Lower lobe of right lung (tissue), 2 donors: ENCODE measurements at places on chromosomes 7 and 10.

GRCh38 chr7:74362266-74362665 lies 73.1 kb downstream of the CLIP2 start:
- H3K27me3 ChIP-seq: no peaks in the 10 kb centered on the region
- H3K4me1 ChIP-seq: no peaks in the 10 kb centered on the region
- no peak overlapping the region for H3K4me3 ChIP-seq
- H3K36me3 ChIP-seq: peaks cover 29% of the 10 kb centered on the region
- no peak overlapping the region for H3K27ac ChIP-seq

DNA sequence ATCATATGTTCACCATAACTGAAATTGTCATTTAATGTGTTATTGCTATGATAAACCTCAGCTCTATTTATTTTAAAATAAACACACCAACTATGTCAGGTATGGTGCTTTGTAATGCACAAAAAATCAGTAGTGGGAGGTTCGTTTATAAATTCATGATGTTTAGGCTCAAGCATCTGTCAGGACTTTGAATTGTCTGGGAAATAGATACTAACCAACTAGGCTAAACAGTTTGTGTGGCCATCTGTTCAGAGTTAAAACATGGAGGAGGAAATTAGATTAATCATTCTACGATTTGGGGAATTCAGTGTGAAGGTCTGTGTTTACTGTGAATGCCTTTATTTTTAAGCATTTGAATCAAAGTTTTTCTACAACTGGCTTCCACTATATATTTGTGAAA lies 212.6 kb upstream of the FZD8 start:
- H3K4me3 ChIP-seq: no peak overlapping the region
- no peaks in the 10 kb centered on the region for H3K36me3 ChIP-seq
- DNase-seq: no peak

DNA sequence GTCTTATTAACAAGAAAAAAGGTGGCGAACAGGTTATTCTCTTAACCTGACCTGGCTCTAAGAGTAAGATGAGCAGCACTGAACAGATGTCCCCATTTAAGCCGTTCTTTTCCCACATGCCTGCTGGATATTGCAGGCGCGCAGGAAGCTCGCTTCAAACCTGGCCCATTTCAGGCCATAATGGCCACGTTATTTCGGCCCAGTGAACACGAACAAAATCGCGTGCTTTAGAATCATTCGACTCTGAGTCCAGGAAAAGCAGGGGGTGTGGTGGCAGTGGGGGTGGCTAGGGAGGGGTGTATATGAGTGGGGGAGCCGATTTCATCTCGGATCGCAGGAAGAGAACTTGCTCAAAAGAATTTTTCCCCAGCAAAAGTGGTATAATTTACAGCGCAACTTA lies 6.6 kb upstream of the SP8 start:
- no peak overlapping the region for H3K4me3 ChIP-seq
- DNase-seq: no peak
- no peaks in the 10 kb centered on the region for H3K36me3 ChIP-seq
- H3K4me1 ChIP-seq: peaks cover 12% of the 10 kb centered on the region

DNA sequence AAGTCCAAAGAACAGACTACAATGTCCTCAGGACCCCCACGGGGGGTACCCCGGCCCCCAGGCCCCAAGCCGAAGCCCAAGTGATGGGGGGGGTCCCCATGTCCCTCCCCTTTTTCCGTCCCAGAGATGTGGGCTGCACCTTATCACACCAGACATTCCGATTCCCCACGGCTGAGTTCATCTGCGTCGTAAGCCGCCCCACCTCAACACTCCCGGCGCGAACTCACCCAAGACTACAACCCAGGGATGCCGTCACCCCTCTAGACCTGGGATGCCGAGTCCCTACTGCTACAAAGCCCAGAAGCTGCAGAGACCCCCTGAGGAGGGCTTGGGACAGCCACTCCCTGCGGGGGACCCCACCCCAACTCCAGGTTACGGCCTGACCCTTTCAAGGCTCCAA lies 14.5 kb downstream of the PDGFA start:
- H3K4me1 ChIP-seq: peaks cover 22% of the 10 kb centered on the region
- peak overlapping the region; percentile 77 for H3K27ac ChIP-seq
- H3K36me3 ChIP-seq: peaks cover 34% of the 10 kb centered on the region
- H3K27me3 ChIP-seq: no peaks in the 10 kb centered on the region
- DNase-seq: peak; percentile 43
- H3K4me3 ChIP-seq: no peak overlapping the region

DNA sequence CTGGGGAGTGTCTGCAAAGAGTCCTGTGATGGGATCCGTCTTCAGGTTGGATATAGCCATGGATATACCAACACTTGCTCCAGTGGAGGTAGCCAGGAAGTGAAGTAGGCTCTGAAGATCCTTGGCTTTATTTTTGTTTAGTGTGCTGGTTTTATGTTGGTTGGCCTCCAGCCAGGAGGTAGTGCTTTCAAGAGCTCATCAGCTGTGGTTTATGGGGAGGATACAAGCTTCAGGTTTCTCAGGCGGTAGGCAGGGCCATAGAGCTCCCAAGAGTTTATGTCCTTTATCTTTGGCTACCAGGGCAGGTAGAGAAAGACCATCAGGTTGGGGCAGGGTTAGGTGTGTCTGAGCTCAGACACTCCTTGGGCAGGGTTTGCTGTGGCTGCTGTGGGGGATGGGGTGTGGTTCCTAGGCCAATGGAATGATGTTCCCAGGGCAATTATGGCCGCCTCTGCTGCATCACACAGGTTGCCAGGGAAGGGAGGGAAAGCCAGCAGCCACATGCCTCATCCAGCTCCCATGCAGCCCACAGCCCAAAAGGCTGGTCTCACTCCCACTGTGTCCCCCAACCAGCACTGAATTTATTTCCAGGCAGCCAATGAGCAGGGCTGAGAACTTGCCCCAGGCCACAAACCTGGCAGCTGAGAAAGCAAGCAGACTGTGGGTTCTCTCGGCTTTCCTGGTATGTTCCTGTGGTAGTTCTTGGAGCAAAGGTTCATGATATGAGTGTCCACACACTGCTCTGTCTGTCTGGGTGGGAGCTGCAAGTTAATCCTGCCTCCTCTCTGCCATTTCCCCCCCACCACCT lies 67.0 kb upstream of the PRLHR start:
- H3K4me1 ChIP-seq: no peaks in the 10 kb centered on the region
- H3K27ac ChIP-seq: no peak overlapping the region
- no peaks in the 10 kb centered on the region for H3K36me3 ChIP-seq
- no peak overlapping the region for H3K4me3 ChIP-seq

DNA sequence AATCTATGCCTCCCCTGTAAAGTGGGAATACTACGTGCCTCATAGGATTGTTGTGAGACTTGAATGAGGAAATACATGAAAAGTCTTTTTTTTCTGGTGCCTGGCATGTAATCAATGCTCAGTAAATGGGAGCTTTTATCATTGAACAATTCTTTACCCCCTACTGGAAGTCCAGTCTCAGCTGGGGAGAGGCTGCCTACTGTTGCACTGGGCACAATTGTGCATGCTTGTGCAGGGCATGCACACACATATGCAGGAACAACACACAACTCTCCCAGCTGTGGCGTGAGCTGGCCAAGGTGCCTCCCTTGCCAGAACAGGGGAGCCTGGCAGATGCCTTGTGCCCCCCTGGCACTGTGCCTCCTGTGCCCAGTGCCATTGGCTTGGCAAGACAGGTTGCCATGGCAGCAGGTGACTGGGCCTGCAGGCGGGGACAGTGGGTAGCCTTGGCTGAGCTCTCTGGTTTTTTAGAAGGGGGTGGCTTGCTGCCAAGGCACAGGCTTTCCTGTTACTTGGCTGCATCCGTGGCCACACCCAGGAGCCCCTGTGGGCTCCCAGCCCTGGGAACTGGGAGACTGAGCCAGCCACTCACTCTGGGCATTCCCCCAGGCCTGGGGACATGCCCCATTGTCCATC lies 16.1 kb upstream of the PALD1 start:
- no peaks in the 10 kb centered on the region for H3K36me3 ChIP-seq
- H3K27ac ChIP-seq: peak overlapping the region; percentile 1
- H3K27me3 ChIP-seq: peaks cover 13% of the 10 kb centered on the region
